Left renal cortex interstitium (tissue), 4 donors: ENCODE measurements at places on chromosomes 13 and 19. TPM values are rescaled to one million over a fixed set of nuclear protein-coding genes. Genes with fewer than 3 reads are reported as not detected.

The C13orf42 gene
- polyA plus RNA-seq, result 0.41 TPM

The SGCG gene
- polyA plus RNA-seq, result 3.6 TPM

The GJB6 gene
- polyA plus RNA-seq, result 1.5 TPM

The ZNF285 gene
- 12.5 TPM for polyA plus RNA-seq

The ZNF560 gene
- polyA plus RNA-seq, result 0.76 TPM

The EMC10 gene
- 170 TPM for polyA plus RNA-seq

The ENOX1 gene
- polyA plus RNA-seq, result 12.0 TPM

The B3GNT3 gene
- polyA plus RNA-seq, result 10.1 TPM

The RAB3D gene
- 19.6 TPM for polyA plus RNA-seq

The CEACAM20 gene
- not detected for polyA plus RNA-seq

The C19orf67 gene
- polyA plus RNA-seq, result 0.10 TPM

The ERICH4 gene
- 4.9 TPM for polyA plus RNA-seq

The ZNF486 gene
- polyA plus RNA-seq, result 18.4 TPM

The KANK3 gene
- polyA plus RNA-seq, result 15.6 TPM

- DNase-seq, result no peak
Measured at GRCh38 chr19:47714339-47714738, 1.1 kb downstream of the EHD2 start.

DNA sequence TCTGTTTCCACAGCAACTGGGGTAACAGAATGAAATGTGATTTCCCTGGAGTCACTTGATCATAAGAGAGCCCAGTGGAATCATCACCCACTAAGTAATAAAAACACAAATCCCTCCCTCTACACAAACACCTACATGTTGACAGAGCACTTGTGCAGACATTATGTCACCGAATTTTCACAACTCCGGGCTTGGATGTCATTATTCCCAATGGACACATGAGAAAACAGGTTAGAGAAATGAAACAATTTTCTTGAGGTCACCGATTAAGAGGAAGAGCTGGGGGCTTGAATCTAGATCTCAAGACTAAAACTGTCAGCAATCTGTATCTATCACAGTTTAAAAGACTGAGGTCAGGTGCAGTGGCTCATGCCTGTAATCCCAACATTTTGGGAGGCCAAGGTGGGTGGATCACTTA lies 3.1 kb downstream of the XRCC1 start:
- DNase-seq, result no peak

- DNase-seq, result no peak
Measured at GRCh38 chr13:103104340-103104739, 38.1 kb upstream of the SLC10A2 start.

GRCh38 chr19:48512504-48513288 lies 1.1 kb upstream of the LMTK3 start:
- DNase-seq, result no peak

GRCh38 chr13:99018418-99019180 lies 40.7 kb upstream of the DOCK9 start:
- DNase-seq, result no peak

- no peak for DNase-seq
Measured at GRCh38 chr13:38636073-38636472, 50.8 kb upstream of the FREM2 start.

DNA sequence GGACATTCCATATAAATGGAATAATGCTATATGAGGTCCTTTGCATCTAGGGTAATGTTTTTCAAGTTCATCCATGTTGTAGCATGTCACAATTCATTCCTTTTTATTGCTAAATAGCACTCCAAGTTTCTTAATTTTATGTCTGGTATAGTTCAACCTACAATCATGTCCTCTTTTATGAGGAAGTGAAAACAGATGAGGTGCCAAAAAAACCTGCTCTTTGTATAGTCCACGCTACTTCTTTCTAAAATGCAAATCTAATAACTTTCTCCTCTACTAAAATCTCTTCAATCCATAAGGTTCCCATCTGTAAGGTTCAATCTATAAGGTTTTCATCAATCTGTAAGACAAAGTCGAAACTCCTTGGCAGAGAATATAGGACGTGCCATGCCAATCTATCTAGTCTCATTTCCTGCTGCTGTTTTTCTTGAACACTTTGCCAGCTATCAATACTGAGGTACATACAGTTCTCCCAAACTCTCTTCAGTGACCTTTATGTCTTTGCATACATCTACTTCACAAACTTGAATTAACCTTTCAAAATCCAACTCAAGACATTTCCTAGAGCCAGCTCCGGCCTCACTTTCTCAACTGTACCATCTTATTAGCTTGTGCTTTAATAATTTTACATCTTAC lies 33.7 kb downstream of the INTS6 start:
- DNase-seq, result no peak

DNA sequence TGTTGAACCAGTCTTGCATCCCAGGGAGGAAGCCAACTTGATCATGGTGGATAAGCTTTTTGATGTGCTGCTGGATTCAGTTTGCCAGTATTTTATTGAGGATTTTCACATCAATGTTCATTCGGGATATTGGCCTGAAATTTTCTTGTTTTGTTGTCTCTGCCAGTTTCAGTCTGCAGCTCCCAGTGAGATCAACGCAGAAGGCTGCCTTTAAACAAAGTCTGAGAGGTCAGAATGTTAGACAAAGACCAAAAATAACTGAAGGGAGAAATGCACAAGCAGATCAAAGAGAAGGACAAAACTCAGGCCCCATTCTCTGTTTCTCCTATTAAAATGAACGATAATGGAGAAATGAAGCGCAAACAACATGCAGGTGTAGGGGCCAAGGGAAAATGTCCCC lies 170.4 kb downstream of the NHLRC3 start:
- no peak for DNase-seq

- no peak for DNase-seq
Measured at GRCh38 chr19:5587661-5588060, 19.9 kb upstream of the TINCR start.

DNA sequence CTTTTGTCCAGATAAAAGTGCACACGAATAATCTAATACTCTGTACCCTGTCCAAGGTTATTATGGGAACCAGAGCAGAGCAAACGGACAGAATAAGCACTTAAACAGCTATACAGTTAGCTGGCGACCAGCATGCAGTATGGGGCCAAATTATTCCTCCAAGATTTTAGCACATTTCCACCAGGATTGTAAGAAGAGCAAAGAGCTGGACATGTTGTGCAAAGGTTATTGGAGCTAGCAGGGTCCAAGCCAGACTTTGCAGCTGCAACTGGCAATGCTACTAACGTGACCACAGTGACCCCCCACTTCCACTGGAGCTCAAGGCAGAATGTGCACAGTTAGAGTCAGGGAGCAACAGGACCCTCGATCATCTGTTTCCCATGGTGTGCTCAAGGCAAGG lies 89.9 kb downstream of the COL4A1 start:
- no peak for DNase-seq

GRCh38 chr13:63025741-63026140 lies 1610.1 kb upstream of the PCDH20 start:
- no peak for DNase-seq

DNA sequence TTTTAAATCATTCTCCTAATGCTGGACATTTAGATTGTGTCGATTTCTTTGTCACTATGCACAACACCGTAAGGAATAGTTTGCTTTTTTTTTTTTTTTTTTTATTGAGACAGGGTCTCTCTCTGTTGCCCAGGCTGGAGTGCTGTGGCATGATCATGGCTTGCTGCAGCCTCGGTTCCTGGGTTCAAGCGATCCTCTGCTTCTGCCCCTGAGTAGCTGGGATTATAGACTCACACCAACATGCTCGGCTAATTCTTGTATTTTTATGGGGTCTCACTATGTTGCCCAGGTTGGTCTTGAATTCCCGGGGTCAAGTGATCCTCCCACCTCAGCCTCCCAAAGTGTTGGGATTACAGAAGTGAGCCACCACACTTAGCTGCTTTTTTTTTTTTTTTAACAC lies 86.5 kb downstream of the RYR1 start:
- DNase-seq, result no peak

- DNase-seq, result no peak
Measured at GRCh38 chr19:32246006-32246405, 99.4 kb upstream of the ZNF507 start.

DNA sequence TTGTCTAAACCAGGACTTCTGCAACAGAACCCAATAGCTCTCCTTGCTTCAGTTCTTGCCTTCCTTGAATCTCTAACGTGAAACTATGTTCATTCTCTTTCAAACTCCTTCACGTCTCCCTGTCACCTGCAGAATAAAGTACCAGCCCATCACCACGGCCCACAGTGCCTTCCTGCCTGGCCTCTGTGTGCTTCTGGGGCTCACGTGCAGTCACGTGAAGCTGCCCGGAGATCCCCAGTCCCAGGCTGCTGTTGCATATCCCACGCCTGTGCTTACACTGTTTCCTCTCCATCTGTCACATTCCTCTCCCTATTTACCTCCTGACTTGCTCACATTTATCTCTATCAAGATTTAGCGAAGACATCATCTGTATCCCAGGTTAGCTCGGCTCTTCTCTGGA lies 102.8 kb downstream of the STARD13 start:
- no peak for DNase-seq

DNA sequence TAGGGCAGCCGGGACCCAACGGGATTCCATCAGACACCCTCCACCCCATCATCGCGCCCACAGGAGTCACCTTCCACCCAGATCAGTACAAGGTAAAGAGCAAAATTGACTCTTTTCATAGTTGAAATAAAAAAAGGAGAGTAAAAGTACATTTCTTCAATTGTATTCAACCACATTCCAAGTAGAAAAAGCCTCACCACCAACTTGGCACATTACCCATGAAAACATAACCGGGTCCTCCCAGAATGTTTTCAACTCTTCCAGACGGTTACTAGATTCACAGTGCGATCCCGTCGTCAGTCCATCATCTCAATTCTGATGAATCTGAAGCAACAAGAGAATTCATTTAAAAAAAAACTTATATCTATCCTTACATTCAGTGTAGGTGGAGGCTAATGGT lies 125.2 kb downstream of the RAB20 start:
- DNase-seq, result no peak

DNA sequence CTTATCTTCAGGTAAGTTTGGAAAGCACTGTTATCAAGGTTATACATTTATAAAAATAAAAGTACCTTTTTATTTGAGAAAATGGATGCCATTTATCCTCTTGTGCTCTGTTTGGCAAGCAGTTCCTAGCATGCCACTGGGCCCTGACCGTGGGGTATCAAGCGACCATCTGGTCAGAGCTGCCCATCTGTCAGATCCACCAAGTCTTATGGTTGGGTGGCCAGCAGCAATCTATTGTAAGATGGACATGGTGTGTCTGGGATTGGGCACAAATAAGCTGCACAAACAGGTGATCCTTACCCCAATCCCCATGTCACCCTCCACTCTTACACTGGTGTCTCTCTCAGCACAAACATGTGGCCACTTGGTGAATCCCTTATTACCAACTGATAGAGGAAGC lies 178.5 kb downstream of the DLEU7 start:
- no peak for DNase-seq

GRCh38 chr13:66492479-66492878 lies 737.7 kb downstream of the PCDH9 start:
- no peak for DNase-seq

GRCh38 chr13:112063807-112064206 lies 3.1 kb upstream of the SOX1 start:
- no peak for DNase-seq

DNA sequence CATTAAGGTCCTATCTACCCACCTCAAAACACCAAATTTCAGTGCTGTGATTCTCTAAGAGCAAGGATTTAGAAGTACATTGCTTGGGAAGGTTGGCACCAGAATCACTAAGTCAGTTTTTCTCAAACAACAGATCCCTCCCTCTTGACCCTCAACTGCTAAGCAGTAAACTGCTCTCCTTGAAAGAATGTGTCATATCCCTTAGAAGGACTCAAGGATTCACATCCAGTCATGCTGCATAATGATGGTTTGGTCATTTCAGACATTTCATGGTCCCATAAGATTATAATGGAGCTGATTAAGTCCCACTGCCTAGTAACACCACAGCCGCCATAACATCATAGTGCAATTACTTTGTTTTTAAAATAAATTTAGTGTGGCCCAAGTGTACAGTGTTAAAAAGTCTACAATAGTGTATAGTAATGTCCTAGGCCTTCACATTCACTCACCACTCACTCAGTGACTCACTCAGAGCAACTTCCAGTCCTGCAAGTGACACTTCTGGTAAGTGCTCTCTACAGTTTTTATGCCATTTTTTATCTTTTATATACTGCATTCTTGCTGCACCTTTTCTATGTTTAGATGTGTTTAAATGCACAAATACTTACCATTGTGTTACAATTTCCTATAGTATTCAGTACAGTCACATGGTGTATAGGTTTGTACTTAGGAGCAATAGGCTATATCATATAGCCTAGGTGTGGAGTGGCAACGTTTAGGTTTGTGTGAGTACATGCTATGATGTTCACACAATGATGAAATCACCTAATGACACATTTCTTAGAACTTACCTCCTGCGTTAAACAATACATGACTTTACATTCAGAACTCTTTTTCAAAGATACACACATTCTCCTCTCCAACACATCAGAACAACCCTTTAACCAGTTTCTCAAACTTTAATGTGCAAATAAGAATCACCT lies 15.7 kb upstream of the CCDC169 start:
- no peak for DNase-seq

DNA sequence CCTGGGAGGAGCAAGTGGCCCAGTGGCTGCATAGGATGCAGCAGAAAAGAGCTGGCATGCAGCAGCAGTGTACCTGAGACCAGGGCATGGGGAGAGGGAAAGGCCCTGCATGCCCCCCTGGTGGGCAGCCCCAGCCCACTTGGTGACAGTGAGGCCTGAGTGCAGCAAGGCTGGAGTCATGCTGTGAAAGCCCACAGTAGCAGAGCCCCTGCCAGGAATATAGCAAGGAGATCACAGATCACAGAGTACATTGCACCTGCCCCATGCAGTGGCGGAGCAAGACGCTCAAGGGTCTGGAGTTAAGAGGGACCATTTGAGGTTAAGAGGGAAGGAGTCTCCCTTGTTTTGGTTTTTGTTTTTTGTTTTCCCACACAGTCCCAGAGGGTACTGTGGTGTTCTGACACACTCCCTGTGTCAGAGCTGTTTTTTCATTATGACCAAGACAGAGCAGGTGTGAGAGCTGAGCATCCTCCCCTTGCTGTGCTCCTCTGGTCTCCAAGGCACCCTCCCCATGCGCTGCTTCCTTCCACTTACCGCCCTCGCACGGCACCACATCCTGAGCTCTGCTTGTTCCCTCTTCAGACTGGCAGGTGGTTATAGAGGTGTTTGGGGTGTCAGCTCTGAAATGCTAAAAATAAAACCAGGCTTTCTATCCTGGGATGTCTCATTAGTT lies 85.0 kb upstream of the UBL3 start:
- no peak for DNase-seq

- no peak for DNase-seq
Measured at GRCh38 chr19:41324231-41324702, 14.3 kb downstream of the CCDC97 start.

- DNase-seq, result no peak
Measured at GRCh38 chr19:10618846-10619245, 6.5 kb upstream of the SLC44A2 start.

- no peak for DNase-seq
Measured at GRCh38 chr13:77388944-77389624, 62.2 kb upstream of the MYCBP2 start.

DNA sequence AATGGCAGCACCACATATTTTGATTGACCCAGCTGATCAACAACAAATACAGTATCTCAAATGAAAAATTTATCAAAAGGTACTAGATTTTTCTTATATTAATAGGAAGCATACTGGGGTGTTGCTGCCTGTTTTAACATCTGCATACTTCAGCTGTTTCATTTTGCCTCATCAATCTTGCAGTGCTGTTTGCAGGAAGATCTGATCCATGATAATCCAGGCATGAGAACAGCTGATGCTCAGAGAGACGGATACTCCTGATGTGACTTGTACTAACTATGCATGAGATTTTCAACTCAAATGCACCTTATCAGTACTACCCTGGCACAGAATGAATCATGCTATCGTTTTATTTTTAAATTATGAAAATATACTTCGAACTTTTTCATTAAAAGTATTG lies 2136.8 kb downstream of the PCDH9 start:
- DNase-seq, result no peak
